ENCODE measurements at places on chromosomes 11 and 22.

GRCh38 chr11:46112961-46113607 lies 8.2 kb downstream of the PHF21A start:
- DNase-seq = no peak

DNA sequence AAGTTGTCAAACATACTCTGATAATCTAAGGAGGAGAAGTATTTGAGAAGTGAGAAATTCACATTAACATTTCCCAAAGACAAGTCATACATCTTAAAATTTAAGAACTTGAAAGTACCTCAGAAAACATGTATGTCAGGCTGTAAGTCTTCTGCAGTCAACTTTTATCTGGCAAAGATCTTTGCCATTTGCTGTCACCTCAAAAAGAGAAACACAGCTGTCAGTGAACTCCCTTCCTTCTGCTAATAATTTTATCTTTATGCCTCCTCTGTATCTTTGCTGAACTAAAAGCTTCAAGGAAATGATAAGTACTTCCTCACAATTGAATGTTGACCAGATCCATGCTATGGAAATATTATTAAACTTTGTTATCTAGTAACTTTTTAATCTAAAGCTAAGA lies 18.7 kb downstream of the TTC17 start:
- no peak for DNase-seq

DNA sequence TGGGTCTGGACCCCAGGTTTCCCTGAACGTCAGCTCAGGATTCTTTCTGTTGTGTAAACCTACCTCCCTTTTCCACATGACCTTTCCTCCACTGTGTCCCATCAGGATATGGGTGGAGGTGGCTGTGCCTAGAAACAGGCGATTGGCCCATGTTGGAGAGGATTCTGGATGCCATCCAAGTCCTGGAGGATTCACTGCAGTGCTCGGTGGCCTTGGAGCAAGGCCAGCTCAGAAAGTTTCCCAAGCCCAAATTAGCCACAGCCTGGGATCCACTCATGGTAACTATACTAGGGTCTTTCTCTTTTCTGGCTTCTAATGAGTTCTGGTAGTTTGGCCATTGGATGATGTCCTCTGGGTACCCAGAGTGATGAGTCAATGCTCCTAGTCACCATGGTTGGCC lies 141.6 kb downstream of the SNX19 start:
- no peak for DNase-seq

- DNase-seq = no peak
These were observed 9.2 kb downstream of the MAPK1 start for GRCh38 chr22:21858025-21858764.

GRCh38 chr11:22920939-22921565 lies 60.8 kb upstream of the CCDC179 start:
- DNase-seq = no peak

DNA sequence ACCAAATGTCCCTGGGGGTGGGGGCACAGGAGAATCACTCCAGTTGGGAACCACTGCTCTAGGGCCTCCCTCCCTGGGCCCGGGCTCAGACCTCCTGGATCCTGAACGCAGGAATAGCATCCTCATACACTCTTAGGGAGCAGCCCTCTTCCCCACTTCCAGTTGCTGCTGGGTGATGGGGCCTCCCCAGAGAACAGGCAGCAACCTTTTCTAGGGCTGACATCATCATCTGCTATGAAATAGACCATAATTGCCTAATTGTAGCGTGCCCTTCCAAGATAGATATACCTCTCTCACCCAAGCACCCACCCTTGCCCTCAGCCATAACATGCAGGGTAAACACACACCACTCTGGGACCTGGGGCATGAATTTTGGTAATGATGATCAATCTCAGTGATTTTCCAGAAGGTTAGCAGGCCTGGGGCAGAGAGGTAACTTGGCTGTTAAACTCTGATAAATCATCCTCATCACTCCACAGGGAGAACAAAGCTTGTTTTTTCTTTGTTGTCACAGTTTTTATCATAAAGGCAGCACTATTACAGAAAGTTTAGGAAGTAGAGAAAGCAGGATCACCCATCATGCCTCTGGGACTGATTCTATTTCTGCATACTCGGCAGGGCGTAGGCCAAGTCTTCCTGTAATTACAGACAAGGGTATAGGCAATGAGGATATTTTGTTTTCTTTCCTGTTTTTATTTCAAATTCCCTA lies 88.3 kb upstream of the PRDM11 start:
- DNase-seq = no peak

- DNase-seq = no peak
These were observed 8.6 kb downstream of the TBCEL start for GRCh38 chr11:121032546-121032945.

- no peak for DNase-seq
These were observed 52.6 kb downstream of the PITPNB start for GRCh38 chr22:27866135-27867084.

DNA sequence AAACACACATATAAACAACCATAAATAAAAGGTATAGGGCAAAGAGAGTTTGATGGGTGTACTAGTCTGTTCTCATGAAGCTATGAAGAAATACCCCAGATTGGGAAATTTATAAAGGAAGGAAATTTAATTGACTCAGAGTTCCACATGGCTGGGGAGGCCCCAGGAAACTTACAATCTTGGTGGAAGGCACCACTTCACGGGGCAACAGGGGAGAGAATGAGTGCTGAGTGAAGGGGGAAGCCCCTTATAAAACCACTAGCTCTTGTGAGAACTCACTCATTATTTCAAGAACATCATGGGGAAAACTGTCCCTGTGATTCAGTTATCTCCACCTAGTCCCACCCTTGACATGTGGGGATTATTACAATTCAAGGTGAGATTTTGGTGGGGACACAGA lies 385.9 kb upstream of the ANO5 start:
- no peak for DNase-seq

GRCh38 chr11:12048936-12049790 lies 40.7 kb upstream of the DKK3 start:
- no peak for DNase-seq

DNA sequence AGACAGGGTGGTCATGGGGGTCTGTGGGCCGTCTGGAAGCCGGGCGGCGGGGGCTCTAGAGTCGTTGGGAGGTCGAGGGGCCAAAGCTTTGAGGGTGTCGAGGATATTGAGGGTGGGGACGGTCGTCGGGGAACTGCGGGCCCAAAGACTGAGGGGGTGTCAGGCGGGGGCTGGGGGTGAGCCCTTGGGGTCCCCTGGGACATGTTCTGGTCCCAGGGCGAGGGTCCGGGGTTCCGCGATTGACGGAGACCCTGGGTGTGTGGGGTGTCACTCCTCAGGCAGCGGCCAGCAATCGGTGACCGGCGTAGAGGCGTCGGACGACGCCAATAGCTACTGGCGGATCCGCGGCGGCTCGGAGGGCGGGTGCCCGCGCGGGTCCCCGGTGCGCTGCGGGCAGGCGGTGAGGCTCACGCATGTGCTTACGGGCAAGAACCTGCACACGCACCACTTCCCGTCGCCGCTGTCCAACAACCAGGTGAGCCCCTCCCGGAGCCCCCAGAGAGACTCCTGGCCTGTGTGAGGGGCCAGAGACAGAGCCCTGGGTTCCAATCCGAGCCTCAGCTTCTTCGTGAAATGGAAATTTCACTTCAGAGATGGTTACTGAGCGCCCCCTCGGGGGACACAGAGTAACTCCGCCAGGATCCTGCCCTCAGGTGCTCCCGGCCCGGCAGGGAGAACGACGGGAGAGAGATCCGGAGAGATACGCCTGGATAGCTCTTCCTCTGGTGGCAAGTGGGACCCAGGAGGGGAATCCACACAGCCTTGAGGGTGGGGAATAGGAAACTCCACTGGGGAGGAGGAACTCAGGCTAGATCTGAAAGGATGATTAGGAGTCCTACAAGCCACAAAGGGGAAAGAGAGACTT lies 714 bp downstream of the SDF2L1 start:
- peak; percentile 58 for DNase-seq

DNA sequence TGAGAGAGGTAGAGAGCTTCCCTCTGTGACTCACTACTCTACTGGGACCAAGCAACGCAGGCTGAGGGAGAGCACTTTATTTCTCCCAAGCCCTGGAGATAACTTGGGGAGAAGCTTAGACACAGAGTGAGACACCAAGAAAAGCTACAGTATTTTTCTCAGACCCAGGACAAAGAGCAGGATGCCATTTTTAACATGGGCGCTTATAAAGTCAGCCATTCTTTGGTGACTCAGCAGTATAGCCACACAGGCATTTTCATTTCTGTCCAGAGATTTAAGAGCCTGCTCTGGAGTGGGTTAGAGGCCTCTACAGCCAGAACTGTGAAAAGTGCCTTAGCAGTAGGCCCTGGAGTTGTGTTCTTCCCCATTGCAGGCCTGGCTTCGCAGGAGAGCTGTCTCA lies 55.0 kb upstream of the GLYAT start:
- no peak for DNase-seq

- no peak for DNase-seq
These were observed 1330.2 kb downstream of the LRRC4C start for GRCh38 chr11:40129266-40129665.

DNA sequence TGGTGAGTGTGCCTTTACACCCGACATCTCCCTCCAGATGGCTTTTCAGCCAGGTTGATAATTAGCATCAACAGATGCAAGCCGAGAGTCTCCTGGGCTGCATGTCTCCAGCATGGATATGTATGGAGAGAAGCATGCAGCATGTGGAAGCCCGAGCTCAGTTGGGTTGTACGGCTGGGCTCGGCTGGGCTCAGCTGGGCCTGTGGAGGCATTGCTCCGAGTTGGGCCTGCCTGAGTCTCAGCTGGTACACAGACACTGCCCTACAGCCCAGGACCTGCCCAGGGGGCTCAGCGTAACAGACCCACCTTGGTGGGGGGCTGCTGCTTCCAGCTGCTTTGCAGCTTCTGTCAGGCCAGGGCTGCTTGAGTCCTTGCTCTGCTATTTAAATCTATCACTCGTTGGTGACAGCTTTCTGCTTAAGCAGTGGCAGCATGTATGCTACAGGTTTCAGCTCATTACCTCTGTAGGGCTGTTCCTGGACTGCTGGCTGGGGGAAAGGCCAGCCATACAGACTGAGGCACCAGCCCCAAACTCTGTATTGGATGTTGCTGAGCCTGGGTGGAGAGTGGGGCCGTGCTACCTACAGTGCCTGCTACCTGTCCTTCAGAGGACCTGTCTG lies 115.5 kb downstream of the TEAD1 start:
- DNase-seq = no peak

DNA sequence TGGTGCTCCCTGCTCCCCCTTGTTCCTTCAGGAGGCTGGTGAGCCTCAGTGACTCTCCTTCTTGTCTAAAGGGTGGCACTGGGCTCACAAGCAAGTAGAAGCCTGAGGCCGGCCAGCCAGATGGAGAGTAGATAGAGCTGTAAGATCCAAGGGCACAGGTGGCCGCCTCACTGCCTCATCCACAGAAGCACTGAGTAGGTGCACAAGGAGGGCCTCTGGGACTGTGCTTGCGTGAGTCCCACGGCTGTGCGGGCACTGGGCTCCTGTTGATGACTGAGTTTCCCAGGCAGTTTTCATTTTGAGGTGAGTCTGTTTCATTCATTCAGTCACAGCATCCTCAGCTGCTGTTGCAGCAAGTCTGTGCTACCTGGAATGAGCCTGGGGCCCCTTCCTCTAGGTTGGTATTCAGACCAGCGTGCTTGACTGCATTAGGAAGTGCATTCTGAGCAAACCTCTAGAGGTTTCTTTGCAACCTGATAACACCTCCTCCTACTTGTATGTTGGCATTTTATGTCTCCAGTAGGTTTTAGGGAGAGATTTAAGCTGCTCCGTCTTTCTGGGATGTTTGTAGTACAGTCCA lies 184.0 kb downstream of the TBC1D22A start:
- DNase-seq = no peak

DNA sequence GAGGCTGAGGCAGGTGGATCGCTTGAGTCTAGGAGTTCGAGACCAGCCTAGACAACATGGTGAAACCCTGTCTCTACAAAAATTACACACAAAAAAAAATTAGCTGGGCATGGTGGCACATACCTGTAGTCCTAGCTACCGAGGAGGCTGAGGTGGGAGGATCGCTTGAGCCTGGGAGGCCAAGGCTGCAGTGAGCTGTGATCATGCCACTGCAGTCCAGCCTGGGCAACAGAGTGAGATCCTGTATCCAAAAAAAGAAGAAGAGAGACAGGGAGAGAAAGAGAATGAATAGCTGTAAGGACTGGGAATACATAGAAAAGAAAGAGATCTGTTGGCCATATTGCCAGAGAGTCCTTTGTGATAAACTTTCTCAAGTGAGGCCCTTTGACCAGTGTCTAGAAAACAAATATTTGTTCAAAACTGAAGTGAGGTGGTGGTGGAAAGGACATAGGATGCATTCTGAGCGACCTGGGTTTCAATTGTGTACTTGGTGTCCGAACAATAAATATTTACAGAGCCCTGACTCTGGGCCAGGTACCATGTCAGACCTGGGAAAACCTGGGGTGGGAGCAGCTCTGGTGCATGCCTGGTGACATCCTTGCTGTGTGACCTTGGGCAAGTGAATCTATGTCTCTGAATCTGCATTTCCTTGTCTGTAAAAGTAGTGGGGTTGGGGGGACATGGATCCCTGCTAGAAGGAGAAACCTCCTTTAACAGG lies 89.6 kb upstream of the CRYBB3 start:
- no peak for DNase-seq

GRCh38 chr11:10885703-10886363 lies 28.0 kb upstream of the ZBED5 start:
- no peak for DNase-seq

- no peak for DNase-seq
These were observed 666.6 kb downstream of the LUZP2 start for GRCh38 chr11:25163421-25163820.

DNA sequence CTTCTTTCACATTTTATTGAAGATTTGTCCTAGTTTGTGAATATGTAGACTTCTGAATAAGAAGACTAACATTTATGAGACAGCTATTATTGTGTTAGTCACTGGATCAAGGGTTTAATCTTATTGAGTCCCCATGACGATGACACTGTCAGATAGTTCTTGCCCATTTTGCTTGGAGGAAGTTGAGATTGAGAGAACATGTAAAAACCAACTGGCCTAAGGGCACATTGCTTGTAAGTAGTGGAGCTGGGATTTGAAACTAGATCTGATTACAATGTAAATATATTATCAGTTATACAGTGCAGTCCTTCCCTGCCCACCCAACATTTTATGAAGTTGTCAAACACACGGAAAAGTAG lies 134.7 kb downstream of the HIPK3 start:
- no peak for DNase-seq

- DNase-seq = peak; percentile 61
These were observed 15.8 kb downstream of the TMEM258 start for GRCh38 chr11:61776561-61777075.

DNA sequence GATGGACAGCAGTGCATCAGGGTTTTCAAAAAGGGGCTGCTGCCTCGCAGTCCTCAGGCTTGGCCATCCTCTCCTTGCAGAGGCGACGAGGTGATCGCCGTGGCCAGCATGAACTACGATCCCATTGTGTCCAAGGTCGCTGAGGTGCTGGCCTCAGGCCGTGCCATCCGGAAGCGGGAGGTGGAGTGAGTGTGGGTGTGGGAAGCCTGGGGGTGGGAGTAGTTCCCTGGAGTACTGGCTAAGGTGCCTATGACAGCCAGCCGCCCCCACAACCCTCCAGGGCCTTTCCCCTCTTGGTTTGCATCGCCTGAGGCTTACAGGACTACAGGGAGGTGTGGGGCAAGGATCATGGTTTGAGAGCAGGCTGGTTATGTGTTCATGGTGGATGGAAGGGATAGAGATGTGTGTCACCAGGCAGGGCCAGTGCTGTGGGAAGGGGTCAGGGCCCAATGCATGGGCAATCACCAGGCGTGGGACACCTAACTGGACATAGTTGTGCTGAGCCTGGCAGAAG lies 2.1 kb upstream of the LZTR1 start:
- DNase-seq = no peak

GRCh38 chr11:10116588-10116987 lies 177.4 kb downstream of the SBF2 start:
- DNase-seq = no peak

- no peak for DNase-seq
These were observed 15.2 kb upstream of the NUP160 start for GRCh38 chr11:47863189-47863897.
